ENCODE measurements at places on chromosomes 5 and 9.
A peak's percentile ranks its signal among the peaks of the same experiment; 100 is the strongest.

DNA sequence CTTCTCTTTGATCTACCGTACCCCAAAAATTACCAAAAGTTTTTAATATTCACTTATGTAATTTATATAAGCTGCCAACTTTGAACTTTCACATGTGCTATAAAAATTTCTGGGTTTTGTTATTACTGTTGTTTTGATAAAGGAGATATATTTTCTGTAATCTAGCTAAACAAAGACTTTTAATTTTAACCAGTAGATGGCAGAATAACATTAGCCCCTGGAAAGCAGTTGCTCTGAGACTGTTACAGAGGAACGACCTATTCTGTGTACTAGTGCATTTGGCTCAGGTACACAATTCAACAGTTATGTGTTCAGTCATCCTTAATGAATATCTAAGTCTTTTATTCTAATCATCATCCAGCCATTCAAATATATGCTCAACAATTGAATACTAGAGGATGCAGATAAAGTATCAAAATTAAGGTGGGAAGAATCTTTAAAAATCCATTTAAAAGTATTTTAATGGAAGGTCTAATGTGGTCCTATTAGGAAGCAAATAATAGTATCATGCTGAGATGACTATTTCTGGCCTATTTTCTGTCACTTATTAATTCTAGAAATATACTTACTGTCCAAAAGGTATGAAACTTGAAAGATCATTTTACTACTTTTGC lies 8.6 kb downstream of the KLHL9 start:
- DNase-seq = peak; percentile 21

GRCh38 chr5:113382731-113383130 lies 52.1 kb downstream of the TSSK1B start:
- DNase-seq = no peak

GRCh38 chr9:421896-422295 lies 207.2 kb downstream of the DOCK8 start:
- no peak for DNase-seq

- DNase-seq = no peak
These were observed 73.9 kb upstream of the WWC1 start for GRCh38 chr5:168217497-168217896.

DNA sequence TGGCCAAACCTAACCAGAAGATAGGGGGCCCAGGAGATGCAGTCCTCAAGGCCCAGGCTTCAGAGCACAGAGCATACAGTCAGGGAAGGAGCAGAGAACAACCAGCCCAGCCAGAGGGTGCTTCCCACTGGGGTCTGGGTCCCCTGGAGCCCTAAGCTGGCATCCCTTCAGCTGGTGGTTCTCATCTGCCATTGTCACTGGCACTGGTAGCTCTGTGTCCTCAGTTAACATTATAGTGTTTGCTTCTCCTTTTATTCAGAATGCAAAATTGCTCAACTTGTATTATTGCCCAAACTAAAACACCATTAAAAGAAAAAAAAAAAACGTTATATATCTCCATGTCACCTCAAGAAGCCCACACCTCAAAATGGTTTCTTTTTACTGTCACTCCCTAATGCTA lies 219.2 kb downstream of the ENC1 start:
- no peak for DNase-seq

GRCh38 chr9:7640231-7640630 lies 159.3 kb downstream of the DMAC1 start:
- DNase-seq = no peak

GRCh38 chr9:114100536-114100935 lies 1.4 kb upstream of the KIF12 start:
- no peak for DNase-seq

GRCh38 chr5:56517011-56517416 lies 283.9 kb upstream of the ANKRD55 start:
- peak; percentile 62 for DNase-seq

DNA sequence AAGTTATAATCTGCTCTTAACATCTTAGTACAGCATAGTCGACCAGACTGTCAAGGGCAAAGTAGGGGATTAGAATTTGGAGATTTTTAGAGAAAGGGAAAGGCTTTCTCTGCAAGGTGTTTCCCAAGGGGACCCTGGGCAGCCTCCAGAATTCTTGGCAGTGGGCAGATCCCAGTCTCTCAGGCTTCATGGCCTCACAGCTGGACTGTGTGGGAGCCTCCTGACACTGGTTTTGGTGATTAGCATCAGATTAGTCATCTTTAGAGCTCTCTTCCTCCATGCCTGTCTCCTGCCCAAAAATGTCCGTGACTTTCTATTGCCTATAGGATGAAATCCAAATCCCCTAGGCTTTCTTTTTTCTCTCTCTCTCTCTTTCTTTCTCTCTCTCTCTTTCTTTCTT lies 370.7 kb downstream of the ZSWIM6 start:
- no peak for DNase-seq
